ENCODE measurements at places on chromosomes 6 and 20.

GRCh38 chr6:43806758-43807227, 36.8 kb downstream of the VEGFA start:
- DNase-seq: no peak

DNA sequence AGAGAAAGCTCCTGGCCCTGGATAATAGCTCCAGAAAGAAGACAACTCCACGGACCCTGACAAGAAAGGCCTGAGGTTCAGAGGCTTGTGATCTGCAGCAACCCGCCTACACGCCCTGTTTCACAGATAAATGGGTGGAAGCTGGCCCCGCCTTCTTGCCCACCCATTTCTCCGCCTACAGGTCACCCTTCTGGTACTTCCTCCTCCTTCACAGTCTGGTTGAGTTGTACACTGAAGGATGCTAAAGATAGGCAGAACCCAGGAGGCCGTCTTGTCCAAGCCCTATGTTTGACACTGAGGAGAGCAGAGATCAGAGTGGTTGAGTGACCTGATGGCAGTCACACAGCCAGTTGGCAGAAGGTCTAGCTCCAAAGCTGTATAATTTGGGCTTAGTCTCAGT, 34.2 kb upstream of the MDGA1 start:
- DNase-seq: no peak

DNA sequence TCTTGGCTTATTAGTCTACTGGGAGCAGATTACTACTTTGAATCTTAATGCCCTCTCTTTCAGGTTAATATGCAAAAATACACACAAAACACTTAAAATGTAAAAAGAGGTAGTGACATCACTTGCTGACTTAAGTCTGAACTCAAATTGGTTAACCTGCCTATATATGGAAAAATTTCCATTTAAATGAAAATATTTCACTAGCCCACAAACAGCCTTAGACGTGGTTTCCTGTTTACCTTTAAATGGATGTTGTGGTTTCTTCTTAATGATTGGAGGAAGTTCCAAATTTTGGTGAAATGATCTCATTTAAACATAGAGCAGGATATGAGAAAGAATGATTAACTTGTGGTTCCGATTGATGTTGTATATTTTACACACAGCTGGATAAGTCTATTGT, 553.7 kb downstream of the CD109 start:
- no peak for DNase-seq

GRCh38 chr6:152096863-152097496, 289.5 kb downstream of the ESR1 start:
- DNase-seq: no peak

GRCh38 chr6:106628658-106629102, 618 bp downstream of the RTN4IP1 start:
- DNase-seq: no peak

GRCh38 chr6:38191418-38191817, 371.9 kb downstream of the ZFAND3 start:
- no peak for DNase-seq

GRCh38 chr6:149320796-149321195, 3.3 kb downstream of the TAB2 start:
- DNase-seq: no peak

DNA sequence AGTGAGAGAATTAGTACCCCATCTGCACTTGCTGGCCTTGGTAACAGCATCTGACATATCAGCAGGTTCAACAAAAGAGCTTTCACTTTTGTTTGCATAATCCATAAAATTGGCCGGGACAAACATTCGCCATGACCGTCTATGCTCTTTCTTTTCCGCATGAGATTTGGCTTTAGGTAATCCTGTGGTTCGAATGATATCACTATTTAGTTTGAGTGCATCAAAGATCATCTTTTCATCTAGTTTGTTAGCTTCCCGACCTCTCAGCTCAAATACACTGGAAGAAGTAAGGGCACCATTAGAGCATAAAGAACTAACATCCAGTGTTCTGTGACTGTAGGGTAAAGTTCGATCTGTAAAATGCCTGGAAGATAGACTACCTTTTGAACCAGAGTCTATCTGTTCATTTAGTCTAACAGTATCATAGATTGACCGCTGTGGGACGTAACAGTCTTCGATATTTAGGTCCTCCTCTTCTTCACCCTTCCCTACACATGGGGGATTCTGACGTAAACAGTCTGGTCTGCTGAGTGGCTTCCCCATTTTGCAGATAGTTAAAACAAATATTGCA, 101.6 kb downstream of the DST start:
- DNase-seq: no peak

- DNase-seq: peak; percentile 92
These were observed 74.8 kb upstream of the MLN start for GRCh38 chr6:33878562-33878961.

DNA sequence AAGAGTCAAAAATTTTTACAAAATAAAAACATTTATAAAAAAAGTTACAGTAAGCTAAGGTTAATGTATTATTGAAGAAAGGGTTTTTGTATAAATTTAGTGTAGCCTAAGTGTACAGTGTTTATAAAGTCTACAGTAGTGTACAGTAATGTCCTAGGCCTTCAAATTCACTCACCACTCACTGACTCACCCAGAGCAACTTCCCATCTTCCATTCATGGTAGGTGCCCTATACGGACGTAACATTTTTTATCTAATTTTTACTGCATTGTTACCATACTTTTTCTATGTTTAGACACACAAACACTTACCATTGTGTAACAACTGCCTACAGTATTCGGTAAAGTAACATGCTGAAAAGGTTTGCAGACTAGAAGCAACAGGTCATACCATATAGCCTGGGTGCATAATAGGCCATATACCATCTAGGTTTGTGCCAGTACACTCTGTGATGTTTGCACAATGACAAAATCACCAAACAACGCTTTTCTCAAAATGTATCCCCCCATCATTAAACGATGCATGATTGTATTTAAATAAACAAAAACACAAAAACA, 6.0 kb downstream of the MTFR2 start:
- no peak for DNase-seq

- DNase-seq: no peak
These were observed 47.6 kb downstream of the AGPAT4 start for GRCh38 chr6:161226009-161226964.

GRCh38 chr20:571754-572441, 28.3 kb upstream of the CSNK2A1 start:
- no peak for DNase-seq

GRCh38 chr6:14379568-14379967, 262.0 kb downstream of the CD83 start:
- no peak for DNase-seq

DNA sequence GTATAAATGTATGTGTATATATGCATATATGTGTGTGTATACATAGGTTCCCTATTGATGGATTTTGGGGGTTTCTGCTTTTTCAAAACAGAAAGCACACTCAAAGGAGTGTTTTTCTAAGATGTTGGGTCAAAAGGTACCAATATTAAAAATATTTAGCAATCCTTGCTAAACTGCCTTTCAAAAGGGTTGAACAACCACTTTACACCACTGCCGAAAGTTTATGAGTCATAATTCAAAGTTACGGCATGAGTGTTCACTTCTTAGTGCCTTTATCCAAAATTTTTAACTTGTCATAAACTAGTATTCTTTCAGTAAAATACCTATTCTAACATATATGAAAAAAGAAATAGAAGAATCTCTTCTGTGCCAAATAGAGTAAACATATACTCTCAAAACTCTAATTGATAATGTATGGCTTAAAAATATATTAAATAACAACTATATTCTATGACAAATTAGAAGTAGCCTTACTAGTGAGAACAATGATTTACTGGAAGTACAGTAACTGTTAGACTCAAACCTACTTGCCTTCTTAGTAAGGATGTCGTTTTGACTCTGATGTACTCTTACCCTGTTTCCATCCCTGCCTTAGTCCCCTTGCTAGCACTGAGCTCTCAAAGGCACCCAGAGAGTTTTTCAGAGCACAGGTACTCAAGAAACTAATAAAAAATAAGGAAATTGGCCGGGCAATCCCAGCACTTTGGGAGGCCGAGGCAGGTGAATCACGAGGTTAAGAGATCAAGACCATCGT, 136.1 kb downstream of the INSM1 start:
- DNase-seq: no peak

- no peak for DNase-seq
These were observed 11.9 kb downstream of the ZNF335 start for GRCh38 chr20:45959956-45960630.

GRCh38 chr6:91822581-91822980, 1235.7 kb upstream of the MAP3K7 start:
- no peak for DNase-seq

DNA sequence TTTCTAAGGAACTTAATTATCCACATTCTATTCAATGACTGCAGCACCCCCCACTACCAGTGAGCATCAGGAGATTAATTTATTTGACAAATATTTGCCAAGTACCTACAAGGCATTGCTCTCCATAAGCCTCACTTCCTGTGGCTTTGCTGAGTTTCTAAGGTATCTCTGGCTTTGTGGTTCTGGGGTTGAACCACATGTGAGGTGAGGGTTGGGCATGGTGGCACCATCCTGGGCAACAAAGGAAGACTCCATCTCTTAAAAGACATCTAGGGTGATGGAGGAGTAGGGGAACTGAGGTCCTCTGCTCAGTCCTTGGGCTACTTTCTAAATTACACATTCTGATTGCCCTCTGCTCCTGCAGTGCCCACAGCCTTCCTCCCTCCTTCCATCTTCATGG, 25.5 kb upstream of the WFDC2 start:
- DNase-seq: no peak

Data from NCI-H187 treated with DMSO at 0.1 percent for 48 hours (cell line).